RWPE2 (cell line): ENCODE measurements at places on chromosomes 4 and X.
A peak's percentile ranks its signal among the peaks of the same experiment; 100 is the strongest.

DNA sequence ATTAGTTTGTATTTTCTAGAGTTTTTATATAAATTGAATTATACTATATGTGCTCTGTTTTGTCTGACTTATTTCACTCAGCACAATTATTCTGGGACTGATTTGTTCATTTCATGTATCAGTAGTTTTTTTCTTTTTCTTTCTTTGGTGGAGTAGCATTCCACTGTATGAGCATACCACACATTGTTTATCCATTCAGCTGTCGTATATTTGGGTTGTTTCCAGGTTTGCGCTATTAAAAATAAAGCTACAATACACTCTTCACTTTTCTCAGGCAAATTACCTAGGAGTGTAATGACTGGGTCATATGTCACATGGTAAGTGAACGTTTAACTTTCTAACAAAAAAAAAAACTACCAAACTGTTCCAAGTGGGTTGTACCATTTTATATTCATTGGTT lies 9.6 kb upstream of the OTUD4 start:
- DNase-seq, result no peak

- DNase-seq, result peak; percentile 58
These were observed 13.2 kb upstream of the IL13RA2 start for GRCh38 chrX:115030625-115031024.

GRCh38 chr4:39565878-39566600 lies 38.8 kb upstream of the UGDH start:
- DNase-seq, result no peak

DNA sequence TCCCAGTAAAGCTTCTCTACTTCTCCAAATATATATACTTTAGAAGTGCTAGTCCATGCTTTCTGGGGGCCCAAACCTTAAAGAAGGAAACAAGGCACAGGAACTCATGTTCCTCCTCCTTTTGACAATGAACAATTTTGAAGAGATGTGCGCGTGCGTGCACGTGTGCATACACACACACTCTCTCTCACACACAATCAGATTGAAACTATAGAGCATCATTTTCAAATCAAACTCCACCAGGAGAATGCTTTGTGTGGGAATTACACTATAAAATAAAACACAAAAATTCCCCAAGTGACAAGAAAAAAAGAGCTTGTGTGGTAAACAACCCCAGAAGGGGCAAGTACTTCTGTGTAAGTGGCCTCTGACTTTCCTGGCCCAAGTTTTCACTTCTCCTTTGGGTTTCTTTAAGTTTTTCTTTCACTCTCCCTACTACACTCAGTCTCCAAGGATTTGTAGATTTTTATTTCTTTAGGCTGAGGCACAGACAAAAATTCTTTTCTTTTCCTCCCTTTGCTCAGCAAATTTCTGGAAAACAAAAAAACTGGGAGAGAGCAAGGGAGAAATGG lies 46.6 kb upstream of the SHISA3 start:
- DNase-seq, result no peak

DNA sequence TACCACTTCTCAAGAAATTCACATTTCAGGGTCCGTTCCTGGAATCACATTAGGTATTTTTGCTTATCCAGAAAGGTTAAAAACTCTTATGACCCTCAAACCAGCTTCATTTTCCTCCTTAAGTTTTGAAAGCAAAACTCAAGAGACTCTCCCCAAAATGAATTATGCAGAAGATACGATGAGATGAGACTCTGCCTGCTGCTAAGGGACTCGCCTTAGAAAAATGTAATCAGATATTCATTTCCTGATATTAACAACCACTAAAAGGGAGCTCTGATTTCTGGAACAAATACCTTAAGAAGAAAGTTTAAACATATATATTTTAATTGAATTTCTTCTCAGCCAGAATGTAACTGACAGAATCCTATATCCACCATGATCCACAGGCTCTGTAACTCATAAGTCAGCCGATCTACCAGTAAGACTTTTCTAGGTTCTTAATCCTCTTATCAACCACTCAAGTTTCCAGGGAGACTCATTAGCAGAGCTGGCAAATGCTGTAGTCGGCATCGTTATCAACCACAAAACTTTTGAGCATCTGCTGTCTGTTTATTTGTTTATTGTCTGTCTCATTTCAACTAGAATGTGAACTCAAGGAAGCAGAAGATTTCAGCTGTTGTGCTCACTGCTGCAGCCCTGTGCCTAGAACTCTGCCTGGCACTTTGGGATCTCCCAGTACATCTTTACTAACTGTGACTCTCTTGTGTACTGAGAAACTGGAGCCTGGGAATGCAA lies 112.5 kb downstream of the LDB2 start:
- no peak for DNase-seq
